Germinal center (tissue), 1 donor: ENCODE measurements at places on chromosomes 2 and 18.

GRCh38 chr2:238652771-238653157 lies 195.1 kb upstream of the TWIST2 start:
- no peak for DNase-seq

GRCh38 chr2:218343591-218343990 lies 13.1 kb upstream of the CATIP start:
- DNase-seq: no peak

- DNase-seq: no peak
Measured at GRCh38 chr2:200578778-200579177, 7.0 kb upstream of the AOX1 start.

DNA sequence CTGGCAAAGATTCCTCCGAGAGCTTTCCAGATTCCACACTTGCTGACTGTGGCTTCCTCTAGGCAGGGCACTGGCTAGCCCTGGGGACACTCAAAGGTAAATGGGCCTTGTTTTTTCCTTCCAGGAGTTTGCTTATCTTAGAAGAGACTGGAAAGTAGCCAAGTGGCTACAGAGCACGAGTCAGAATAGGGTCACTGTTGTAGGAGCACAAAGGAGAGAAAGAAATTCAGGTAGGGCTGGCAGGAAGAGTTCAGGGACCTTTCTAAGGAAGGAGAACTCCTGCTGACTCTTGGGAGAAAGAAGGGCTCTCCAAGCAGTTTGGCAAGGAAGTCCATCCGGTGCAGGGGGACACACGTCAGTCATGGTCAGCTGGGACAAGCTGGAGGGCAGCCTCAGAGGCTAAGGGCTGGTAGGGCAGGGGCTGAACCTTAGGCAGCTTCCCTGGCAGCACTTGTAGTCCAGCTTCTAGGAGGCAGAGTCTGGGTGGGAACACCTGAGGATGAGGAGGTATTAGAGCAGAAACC lies 39.5 kb downstream of the NIFK start:
- DNase-seq: no peak

DNA sequence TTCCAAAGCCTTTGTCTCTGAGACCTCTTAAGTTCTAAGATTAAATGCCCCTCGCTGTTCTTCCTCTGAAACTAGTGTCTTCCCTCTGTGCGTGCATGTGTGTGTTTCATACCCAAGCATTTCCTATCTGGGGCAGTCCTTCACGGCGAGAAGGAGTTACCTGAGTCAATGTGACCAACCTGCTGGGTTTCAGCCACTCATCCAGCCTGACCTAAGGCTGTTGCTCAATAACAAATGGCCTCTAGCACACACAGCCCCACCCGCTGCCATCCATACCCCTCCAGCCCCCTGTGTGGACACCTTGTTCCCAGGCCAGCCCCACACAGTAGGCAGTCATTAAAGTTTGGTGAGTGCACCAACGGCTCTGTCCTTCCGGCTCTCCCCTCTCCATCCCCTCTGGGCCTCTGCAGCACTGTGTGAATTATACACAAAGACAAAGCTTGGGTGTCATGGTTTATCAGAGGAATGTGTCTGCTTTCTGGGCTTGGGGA lies 53.8 kb upstream of the FOSL2 start:
- no peak for DNase-seq

DNA sequence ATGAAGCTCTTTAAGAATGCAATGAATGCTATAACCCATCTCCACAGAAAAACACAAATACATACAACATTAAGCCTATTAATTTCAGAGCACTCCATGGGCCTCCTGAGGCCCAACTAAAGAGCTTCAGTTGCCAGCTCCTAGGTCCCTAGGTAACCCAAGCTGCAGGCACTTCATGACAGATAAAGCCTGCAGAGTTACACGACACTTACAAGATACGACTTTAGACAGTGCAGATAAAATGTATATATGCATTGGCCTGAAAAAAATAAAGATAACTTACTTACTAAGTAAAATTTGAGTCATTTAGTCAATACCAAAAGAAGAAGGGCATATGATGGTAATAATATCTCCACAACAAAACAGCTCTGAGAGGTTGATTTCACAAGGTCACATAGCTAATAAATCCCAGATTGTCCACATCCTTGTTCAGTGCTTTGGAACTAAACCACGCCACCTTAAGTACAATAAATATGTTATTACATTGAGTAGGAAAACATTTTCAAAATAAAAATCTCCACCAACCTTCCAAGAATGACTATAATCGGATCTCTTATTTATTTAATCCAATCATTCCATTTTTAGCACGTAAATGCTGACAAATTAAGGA lies 3.4 kb downstream of the MAP4K3 start:
- DNase-seq: no peak

- DNase-seq: no peak
Measured at GRCh38 chr2:1052771-1053191, 102.1 kb downstream of the SNTG2 start.

DNA sequence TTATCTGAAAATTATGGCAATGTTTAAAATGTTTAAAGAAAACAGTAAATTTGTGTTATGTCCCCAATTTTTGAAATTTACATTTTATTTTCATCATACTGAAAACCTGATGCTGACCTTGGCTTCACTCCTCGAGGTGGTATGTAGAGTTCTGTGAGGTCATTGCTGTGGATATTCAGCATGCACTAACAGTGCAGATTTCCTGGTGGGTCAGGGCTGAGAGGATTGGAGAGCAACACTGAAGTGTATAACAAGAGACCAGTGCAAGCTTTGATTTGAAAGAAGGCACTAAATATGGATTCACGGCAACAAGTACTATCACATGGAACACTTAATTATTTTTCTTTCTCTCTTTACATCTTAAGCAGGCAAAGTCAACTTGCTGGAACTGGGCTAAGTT lies 134.1 kb downstream of the SLC8A1 start:
- no peak for DNase-seq

- no peak for DNase-seq
Measured at GRCh38 chr2:176960736-176961520, 251.7 kb upstream of the HNRNPA3 start.
